T follicular helper cell (primary cell): ENCODE measurements at places on chromosomes 3 and 15.

GRCh38 chr3:43997316-43997715 lies 244.4 kb upstream of the TOPAZ1 start:
- no peak for DNase-seq

DNA sequence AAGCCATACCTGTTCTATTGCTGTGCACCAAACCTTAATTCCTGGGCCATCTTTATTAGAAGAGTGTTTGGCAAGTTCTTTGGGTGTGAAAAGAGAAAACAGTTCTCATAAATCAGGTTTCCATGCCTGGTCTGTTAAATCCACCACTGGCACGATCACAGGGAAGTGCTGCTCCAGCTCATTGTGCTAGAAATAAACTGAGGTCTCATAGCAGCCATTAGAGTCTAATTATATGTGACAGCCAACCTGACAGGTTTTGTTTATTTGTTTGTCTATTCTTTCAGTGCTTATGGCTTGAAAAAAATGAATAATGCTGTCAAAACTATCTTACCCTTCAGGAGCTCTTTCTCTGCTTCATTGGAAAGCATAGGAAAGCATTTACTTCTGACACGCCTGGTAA lies 147.1 kb upstream of the CNTN6 start:
- no peak for DNase-seq

DNA sequence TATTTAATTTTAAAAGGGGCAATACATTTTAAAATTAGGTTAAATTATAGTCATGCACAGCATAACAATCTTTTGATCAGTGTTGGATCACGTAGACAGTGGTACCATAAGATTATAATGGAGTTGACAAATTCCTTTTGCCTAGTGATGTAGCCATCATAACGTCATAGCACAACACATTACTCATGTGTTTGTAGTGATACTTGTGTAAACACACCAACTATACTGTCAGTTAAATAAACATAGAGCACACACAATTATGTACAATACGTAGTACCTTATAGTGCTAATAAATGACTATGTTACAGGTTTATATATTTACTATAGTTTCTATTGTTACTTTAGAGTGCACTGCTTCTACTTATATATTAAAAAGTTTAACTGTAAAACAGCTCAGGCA lies 31.2 kb downstream of the FOXB1 start:
- DNase-seq: no peak

DNA sequence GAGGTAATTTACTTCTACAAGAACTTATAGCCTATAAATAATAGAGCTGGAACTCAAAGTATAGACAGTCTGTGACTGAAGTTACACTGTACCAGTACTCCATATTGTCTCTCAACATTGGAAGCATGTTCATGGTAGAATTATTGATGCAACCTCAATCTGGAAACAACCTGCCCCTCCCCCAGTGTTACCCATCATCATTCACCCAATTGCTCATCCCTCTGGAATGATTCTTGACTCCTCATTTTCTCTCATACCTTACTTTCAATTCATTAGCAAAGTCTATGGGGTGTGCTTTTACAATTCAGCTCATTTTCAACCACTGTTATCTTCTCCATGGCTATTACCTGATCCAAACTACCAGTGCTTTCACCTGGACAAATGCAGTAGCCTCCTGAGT lies 151.7 kb downstream of the CPNE4 start:
- DNase-seq: no peak

- no peak for DNase-seq
Observed at GRCh38 chr3:55591888-55592287, 104.8 kb upstream of the WNT5A start.
